Activated T-helper 1 cell treated with Interleukin-2 at 50 U/mL for 16 hours (primary cell): ENCODE measurements at places on chromosomes 12 and 14.

DNA sequence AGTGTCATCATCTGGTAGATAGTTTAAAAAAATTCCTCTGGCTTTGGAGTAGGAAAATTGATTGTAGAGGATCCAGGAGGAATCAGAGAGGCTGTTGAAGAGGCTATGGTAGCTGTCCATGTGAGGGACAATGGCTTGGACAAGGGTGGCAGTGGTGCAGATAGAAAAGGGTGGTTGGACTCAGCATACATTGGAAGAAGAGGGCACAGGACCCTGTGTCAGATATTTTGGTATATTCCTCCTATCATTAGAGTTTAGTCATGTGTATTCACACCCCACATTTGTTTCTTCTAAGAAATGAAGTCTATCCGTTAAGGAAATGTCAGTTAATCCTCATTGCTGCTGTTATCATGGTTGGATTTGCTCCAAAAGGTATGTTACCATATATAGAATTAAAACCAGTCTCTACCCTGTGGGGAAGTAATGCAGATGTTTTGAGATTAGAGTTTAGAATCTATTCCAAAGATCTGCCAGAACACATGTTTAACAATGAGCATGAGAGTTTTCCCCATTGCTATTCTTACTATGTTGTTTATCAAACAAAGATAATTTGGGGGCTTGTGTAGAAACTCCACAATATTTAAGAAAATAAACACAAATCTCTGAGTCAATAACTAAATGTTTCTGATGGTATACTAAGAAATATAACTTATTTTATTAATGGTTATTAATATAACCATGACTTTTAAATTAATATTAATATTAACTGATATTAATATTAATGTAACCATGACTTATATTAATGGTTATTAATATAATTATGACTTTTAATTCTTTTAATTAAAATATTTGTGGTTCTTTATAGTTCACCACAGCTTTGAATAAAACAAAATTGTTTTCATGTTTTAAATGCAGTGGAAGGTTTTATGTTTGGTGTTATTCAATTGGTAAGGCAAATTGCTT is 80.9 kb downstream of the CRADD start:
- no peak for DNase-seq

DNA sequence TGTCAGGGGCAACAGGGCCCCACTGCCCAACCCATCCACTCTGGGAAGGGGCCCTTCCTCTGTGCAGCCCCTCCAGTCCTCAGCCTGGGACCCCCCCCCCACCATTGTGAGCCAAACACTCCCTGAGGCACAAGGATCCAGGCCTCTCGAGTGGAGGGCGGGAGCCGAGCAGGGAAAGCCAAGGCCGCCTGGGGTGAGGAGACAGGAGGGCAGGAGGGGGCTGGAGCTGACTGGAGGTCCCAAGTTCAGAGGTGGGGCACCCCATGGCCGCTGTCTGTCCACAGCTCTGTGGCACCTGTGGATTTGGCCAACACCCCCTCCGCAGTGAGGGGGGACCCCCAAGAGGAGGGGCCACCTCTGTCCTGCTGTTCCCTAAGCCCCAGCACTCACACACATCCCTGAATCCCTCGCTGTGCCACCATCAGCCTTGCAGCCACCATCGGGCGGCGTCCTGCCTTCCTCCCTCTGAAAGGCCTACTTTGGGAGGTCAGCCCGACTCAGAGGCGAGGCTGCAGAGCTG is 25.4 kb upstream of the C14orf180 start:
- no peak for DNase-seq

- no peak for DNase-seq
Measured at GRCh38 chr12:109773384-109774011, 59.7 kb downstream of the TRPV4 start.

DNA sequence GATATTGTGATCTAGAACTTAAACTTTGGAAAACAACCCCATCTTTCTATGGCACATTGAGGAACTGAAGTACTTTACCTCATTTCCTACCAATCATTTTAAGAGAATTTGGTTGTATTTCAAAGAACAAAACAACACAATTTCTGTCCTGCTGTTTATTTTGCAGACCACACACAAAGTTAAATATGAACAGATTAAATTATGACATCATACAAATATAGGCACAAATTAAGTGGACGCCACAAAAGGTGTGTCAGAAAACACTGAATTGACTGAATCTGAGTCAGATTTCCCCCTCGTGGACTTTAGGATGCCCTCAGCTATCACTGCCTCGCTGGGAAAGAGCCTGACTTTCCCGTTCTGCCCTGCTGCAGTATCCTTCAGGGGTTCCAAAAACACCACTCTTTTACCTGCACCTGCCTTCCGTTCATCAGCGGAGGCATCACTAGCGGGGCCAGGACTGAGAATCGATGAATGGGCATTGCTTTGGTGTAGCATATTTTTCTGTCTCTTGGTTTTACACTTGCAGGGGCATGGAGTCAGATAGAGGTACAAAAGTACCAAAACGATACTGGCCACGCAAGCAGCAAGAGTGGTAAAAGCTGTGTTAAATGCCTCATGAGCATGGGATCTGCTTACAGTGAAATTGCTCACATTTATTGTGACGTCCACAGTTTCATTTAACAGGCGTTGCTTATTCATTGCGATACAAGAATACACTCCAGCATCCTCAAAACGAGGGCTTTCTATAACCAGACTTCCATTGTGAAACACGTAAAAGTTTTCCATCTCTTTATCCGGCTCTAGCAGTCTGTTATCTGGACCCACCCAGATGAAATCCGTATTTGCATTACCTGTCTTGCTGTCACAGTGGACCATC is 2.0 kb upstream of the PCED1B start:
- no peak for DNase-seq

GRCh38 chr14:95221531-95221930 is 64.2 kb upstream of the DICER1 start:
- no peak for DNase-seq

- DNase-seq = no peak
Measured at GRCh38 chr12:100661300-100661951, 87.9 kb downstream of the GAS2L3 start.

GRCh38 chr12:124203176-124203575 is 91.7 kb upstream of the RFLNA start:
- no peak for DNase-seq

GRCh38 chr12:76997011-76997780 is 68.2 kb downstream of the E2F7 start:
- no peak for DNase-seq

- no peak for DNase-seq
Measured at GRCh38 chr12:106251631-106252455, 4.0 kb upstream of the CKAP4 start.

GRCh38 chr12:130661486-130662255 is 54.4 kb downstream of the RIMBP2 start:
- no peak for DNase-seq

DNA sequence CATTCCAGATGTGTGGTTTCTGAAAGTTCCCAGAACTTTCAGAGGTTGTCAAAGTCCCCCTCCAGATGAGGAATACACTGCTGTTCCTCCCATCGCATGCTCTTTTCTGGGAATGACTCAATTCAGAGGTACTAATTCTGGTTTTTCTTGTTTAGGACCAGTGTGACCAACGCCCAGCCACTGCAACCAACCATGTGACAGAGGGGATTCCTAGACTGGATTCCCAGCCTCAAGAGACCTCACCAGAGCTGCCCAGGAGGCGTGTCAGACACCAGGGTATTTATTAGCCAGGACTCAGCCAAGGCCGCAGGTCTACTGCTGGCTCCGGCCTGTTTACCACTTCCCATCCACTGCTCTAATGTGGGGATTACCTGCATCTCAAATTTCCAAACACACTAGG is 24.2 kb downstream of the TRAFD1 start:
- DNase-seq = no peak

- DNase-seq = peak; percentile 38
Measured at GRCh38 chr12:57549909-57550640, at the start of gene KIF5A. KIF5A (plus strand) TSS chr12:57550044; CDS start chr12:57550272, 228 bp downstream.
